Activated T-cell treated with anti-CD3 and anti-CD28 coated beads, Interleukin-2, amount 50 U/mL, for 72 hours (primary cell): ENCODE measurements at places on chromosomes 2 and 18.

- no peak for DNase-seq
These were observed 689.0 kb upstream of the FSHR start for GRCh38 chr2:49843314-49843713.

- DNase-seq, result no peak
These were observed 26.6 kb downstream of the LRRFIP1 start for GRCh38 chr2:237653776-237654558.

GRCh38 chr2:101823347-101823791 is 125.9 kb downstream of the MAP4K4 start:
- DNase-seq, result peak; percentile 77

DNA sequence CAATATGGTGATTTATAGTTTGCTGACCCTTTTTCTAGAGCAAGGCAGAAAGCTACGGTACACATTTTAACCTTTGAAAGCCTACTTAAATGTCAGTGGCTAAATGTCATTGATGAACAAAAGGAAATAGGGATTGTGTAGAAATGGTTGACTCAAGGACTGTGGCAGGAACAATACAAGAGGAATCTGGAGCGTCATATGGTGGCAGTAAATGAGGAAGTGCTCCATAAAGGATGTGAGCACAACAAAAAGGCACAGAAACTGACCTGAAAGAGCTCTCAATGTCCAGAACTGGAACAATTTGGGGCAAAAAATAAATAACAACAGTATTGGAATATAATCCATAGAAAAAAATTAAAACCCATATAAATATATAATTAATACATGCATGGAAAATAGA is 443.9 kb upstream of the VRK2 start:
- DNase-seq, result no peak

DNA sequence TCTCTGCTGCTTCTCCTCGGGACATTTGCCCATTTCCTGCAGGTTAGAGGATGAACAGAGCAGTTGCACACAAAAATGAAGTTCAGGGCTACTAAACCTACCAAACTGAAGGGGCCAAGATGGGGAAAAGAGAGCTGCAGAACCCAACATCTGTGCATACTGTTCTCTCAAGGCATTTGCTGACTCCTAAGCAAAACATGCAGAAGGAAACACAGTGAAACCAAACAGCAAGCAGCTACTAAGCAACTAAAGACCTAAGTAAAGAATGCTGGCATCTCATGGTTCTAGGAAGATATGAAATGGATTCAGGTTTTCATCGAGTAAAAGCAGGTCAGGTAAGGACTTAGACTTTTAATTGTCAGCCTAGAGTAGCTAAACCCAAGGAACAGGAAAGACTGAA is 111.9 kb upstream of the SYT4 start:
- no peak for DNase-seq

- DNase-seq, result no peak
These were observed 6.6 kb upstream of the PTMA start for GRCh38 chr2:231701456-231702373.

GRCh38 chr18:74147779-74148542 is at the start of the genes FBXO15 and TIMM21:
Gene FBXO15 (minus strand): TSS chr18:74147834. CDS start chr18:74147785, 49 bp downstream.
Gene TIMM21 (plus strand): TSS chr18:74148523. CDS start chr18:74148809, 286 bp downstream.
- peak; percentile 96 for DNase-seq

- DNase-seq, result no peak
These were observed 243.9 kb downstream of the PRKCE start for GRCh38 chr2:45895241-45895861.

DNA sequence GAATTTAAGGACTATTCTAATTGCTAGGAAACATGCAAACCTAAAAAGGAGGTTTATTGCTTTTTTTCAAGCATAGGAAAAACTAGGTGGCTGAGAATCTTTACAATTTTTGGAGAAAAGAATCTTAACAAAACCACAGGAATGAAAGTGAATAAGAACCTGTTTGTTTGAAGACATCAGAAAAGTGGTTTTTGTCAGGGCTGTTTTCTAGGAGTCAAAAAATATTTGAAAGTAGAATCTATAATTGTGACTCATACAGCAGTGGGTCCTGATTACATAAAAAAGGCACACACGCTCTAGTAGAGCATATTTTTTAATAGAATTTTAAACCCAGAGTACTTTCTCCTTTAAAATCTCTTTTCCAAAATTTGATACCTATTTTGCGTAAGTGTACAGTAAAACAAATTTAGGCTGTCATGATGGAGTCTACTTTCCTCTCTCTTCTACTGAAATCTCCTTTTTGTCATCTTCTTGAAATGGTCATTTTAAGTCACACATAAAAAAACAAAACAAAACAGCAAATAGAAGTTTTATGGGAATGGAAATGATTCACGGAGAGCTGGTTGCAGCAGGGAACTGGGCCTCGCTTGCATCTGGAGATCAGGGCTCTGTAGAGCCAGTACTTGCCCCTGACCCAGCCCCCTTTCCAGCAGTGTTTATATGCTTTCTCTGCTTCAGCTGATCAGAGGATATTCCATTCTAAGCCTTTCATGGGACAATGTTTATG is 59.1 kb upstream of the PELI1 start:
- no peak for DNase-seq

DNA sequence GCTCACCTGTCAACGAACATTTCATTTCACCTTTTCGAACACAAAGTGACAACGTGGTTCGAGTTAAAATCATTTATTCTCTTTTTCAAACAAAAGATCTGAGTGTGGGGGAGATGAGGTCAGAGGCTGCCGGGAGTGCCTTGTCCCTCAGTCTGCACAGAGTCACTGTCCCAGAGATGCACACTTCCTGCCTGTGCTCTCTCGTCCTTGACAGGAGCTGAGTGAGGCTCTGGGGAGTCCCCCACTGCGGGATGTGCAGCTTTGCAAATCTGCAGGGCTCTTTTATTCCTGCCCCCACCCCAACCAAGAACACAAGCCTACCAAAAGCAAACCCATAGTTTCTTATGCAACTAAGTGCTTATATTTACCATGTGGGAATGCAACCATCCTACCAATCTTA is 497.8 kb downstream of the EIPR1 start:
- no peak for DNase-seq

- DNase-seq, result no peak
These were observed 110.9 kb downstream of the LYPD6 start for GRCh38 chr2:149441255-149441654.

GRCh38 chr2:190807886-190808285 is 72.7 kb upstream of the GLS start:
- DNase-seq, result no peak

DNA sequence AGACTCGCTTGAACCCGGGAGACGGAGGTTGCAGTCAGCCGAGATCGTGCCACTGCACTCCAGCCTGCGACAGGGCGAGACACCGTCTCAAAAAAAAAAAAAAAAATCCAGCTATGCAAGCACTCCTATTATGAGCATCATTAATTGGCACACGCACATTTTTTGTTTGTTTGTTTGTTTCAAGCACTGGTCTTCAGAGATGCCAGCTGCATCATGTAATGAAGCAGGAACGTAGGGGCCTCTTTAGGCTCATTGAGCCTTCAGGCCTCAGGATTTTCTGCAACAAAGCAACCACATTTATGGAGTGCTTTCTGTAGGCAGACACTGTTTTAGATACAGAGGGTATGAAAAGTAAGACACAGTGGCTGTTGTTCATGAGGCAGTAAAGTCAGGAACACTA is 585.8 kb downstream of the CNTNAP5 start:
- no peak for DNase-seq

- DNase-seq, result no peak
These were observed 434.5 kb upstream of the GYPC start for GRCh38 chr2:126221506-126221905.

GRCh38 chr2:237888389-237888788 is 29.0 kb downstream of the RAMP1 start:
- DNase-seq, result no peak

DNA sequence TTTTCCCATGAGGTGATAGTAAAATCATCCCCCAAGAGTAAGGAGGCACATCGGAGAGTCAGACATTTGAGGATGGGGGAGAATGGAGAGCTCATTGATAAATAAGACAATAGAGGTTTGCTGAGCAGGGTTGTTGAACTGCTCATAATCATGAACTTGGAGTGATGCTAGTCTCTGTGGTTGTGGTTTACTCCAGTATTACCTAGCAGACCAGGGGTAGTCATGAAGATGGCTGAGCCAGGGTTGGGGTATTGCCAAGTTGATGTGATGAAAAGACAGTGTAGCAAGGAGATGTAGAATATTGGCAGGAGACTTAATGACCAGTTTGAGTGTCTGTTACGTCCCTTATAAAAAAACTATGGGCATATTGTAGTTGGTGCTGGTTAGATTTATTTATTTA is 25.4 kb downstream of the CYBRD1 start:
- DNase-seq, result no peak

DNA sequence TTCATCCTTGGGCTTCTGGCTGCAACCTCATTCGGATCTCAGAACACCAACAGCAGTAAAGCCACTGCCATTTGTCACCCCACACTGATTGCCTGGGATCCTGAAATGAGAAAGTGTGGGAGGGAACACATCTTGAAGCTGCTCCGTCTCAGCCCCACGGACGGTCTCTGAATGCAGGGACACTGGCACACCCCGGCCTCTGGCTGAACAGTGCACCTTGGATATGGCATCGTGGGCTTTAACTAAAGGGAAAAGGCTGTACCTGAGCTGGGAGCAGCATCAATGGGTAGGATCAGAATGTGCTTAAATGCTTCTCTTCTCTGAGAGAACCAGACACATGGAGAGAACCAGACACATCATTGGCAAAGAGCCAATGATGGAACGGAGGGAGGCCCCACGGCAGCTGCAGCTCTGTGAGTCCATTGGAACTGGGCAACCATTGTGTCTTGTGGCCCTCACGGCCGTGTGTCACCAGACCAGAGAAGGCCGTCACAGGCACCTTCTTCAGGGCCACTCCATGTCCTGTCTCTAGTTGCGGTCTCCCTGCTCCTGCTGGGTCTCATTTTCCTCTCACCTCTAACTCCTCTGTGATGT is 193.4 kb upstream of the MYT1L start:
- no peak for DNase-seq

GRCh38 chr18:9838144-9838877 is 47.5 kb upstream of the TXNDC2 start:
- no peak for DNase-seq

GRCh38 chr2:219362524-219363164 is 25.1 kb downstream of the DNPEP start:
- no peak for DNase-seq

DNA sequence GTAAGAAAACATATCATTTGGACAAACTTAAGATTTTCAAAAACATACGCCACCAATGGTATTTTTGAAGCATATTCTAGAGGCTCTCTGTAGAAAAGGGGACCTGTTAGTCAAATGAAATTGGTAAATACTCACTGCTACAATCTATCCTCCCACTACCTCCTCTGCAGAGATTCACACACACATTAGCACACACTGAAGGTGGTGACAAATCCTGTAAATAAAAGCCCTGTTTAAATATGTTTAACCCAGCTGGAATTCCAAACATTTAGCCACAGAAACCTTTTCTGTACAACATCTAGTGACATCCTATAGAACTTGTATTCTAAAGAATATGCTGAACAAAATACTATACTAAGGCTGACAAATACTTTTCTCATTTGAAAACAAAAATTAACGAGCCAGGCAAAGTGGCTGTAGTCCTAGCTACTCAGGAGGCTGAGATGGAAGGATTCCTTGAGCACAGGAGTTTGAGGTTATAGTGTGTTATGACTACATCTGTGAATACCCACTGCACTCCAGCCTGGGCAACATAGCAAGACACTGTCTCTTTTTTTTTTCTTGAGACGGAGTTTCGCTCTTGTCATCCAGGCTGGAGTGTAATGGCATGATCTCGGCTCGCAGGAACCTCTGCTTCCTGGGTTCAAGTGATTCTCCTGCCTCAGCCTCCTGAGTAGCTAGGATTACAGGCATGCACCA is 25.9 kb downstream of the ALS2 start:
- DNase-seq, result no peak

DNA sequence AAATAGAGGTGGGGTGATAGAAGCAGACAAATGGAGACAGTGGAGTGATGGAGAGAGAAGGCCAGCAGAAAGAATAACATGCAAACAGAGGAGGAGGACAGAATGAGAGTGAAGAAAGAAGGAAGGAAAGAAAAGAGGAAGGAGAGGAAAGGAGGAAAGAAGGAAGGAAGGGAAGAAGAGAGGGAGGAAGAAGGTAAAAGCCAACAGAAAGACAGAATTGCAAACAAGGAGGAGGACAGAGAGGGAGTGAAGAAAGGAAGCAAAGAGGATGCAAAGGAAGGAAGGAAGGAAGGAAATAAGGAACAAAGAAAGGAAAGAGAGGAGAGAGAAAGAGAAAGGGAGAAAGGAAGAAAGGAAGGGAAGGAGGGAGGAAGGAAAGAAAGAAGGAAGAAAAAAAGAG is 444.0 kb downstream of the IRS1 start:
- DNase-seq, result no peak

GRCh38 chr2:235479604-235480003 is 14.2 kb upstream of the AGAP1 start:
- DNase-seq, result no peak

- DNase-seq, result no peak
These were observed 198.0 kb upstream of the NCKAP5 start for GRCh38 chr2:133766164-133766832.

DNA sequence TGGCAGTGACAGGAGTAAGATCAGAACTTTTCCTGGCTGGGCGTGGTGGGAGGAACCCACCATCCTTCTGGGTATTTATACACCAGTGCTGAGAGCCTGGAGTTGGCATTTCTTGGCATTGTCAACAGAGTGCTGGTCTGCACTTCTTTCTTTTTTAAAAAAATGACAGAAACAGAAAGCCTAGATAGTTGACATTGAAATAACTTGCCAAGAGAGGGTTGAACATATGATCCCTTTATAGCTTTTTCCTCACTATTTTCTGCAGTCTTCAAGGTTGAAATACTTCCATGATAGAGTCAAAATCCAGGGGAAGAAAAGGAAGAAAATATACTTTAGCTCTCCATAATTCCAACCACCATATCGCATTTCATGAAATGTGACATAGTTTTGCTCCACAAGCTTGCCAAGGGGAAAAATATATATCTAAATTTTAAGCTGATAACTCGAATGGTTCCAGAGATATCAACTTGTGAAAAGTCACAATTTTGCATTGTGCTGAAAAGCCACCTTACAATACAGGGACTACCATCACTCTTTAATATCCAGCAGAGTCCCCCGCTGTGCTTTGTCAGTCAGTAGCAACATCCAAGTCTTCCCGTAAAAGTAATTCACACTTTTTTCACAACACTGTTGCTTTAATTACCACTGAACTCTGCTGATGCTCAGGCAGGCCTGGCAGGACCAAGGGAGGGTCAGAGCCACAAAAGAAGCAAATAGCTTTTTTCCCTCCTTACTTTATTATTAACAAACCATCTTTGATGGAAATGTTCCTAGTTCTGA is 764.9 kb upstream of the FANCL start:
- DNase-seq, result no peak

DNA sequence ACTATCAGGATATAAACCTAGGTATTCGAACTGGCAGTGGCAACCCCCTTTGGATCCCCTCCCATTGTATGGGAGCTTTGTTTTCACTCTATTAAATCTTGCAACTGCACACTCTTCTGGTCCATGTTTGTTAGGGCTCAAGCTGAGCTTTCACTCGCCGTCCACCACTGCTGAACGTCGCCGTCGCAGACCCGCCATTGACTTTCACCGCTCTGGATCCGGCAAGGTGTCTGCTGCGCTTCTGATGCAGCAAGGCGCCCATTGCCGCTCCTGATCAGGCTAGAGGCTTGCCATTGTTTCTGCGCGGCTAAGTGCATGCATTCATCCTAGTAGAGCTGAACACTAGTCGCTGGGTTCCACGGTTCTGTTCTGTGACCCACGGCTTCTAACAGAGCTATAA is 69.1 kb downstream of the LCLAT1 start:
- no peak for DNase-seq
